ENCODE measurements at places on chromosomes 3 and 15.

DNA sequence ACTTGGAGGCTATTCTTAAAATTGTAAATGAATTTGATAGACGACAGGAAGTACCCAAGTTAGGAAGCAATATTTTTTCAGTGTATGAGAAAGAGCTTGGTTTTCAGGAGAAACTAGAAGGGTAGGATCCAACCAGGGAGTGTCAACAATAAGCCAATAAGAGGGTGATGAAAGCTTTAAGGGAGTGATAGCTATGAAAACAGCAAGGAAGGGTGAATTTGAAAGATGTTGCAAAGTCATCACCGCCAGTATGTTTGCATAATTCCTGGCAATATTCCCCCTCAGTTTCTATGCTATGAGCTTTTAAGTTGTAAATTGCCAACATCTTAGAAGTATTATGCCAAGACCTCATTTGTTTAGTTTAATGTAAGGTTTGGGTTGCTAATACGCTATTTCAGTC lies 11.8 kb upstream of the CSTA start:
- DNase-seq, result no peak

DNA sequence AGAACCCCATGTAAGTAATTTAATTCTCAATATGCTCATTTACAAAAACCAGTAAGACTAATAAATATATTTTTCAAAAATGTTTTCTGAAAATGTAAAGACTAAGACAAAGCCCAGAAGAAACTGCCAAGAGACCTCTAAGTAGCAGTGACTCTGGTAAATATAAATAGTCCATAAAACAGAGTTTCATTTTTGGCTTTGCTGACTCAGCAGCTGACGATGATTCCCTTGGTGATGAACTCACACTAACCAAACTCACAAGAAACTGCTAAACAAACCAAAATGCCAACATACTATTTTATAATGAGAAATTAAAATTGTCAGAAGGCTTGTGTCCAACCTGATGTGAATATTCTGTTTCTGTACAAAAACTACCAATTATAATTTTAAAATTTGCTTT lies 31.5 kb upstream of the IMPG2 start:
- DNase-seq, result no peak

DNA sequence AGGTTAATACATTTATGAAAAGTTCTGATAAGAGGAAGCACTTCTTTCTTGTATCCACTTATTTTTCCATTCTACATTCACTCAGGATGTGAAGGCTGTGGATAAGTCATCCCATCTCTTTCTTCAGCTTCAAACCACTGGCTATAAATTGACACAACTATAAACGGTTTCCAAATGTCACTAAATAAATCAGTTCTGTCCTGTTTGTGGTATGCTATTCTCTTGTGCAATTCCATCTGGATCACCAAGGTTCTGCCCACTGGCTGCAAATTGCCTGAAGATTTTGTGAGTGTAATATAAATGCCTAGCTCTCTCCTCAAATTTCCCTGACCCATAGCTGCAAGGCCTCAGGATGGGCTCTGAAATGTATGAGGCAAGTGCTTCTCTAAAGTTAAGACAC lies 7.1 kb upstream of the LMOD3 start:
- DNase-seq, result no peak

- no peak for DNase-seq
Observed at GRCh38 chr3:82736696-82737277, 975.3 kb upstream of the GBE1 start.

DNA sequence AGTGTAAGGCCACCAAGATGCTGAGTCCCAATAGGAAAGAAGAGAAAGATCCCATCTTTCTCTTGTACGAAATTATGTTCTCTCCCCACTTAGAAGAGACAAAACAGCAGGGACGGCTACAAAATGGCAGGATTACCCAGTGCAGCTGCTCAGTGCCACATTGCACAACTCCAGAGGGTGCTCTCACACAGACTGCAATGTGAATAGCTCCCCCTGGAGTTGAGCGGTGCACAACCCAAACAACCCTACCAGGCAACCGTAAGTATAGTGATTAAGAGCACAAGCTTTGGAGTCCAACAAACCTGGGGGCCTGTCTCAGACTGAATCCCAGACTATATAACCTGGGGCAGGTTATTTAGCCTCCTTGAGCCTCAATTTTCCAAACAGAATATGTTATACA lies 3.1 kb upstream of the BHLHE40 start:
- no peak for DNase-seq

GRCh38 chr3:60754617-60755016 lies 496.6 kb downstream of the FHIT start:
- no peak for DNase-seq

GRCh38 chr15:52016316-52016715 lies 2.7 kb upstream of the MAPK6 start:
- DNase-seq, result no peak

- DNase-seq, result no peak
Observed at GRCh38 chr15:78508272-78508671, 895 bp downstream of the HYKK start.

DNA sequence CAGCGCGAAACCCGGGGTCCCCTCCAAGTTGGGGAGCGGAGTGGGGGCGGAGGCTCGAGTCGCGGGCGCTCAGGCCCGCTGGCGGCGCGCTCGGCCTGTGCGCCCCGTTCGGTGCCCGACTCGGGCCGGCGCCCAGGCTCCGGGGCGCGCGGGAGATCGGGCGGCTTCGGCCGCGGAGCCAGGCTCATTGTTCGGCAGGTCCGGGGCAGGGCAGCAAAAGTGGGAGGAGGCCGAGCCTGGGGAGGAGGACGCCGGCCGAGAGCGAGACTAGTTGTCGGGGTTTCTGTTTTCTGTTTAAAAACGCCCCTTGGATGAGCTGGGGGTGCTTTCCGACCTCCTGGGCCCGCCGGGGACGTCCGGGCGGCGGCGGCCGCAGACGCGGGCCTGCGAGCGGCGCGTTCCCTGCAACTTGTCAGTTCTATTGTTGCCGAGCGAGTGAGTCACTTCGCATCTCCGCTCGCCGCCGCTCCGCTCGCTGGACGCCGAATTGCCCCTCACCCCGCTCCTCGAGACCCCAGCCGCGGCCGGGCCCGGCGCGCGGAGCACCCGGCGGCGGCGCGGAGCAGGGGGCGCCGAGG lies 676 bp downstream of the TCF12 start:
- no peak for DNase-seq

GRCh38 chr3:20225769-20226168 lies 39.8 kb upstream of the SGO1 start:
- DNase-seq, result no peak

DNA sequence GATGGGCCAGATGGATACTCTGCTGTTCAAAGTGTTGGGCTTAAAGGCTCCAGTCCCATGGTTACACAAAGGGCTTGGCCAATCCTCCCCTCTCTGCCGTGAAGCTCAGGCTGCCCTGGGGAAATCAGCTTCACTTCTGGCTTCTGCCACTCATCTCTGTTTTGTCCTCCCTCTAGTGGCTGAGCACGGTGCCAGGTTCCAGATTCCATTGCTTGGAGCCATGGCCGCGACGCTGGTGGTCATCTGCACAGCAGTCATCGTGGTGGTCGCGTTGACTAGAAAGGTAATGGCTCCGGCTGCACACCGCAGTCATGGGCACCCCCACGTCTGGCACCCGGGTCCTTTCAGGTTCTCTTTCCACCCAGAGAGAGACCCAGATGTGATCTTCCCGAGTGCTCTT lies 5.6 kb downstream of the TIGIT start:
- no peak for DNase-seq

- DNase-seq, result no peak
Observed at GRCh38 chr3:30602946-30603345, 3.5 kb upstream of the TGFBR2 start.

- no peak for DNase-seq
Observed at GRCh38 chr15:69529961-69530633, 77.5 kb downstream of the RPLP1 start.

- DNase-seq, result no peak
Observed at GRCh38 chr3:151863611-151864010, 9.8 kb upstream of the SUCNR1 start.

DNA sequence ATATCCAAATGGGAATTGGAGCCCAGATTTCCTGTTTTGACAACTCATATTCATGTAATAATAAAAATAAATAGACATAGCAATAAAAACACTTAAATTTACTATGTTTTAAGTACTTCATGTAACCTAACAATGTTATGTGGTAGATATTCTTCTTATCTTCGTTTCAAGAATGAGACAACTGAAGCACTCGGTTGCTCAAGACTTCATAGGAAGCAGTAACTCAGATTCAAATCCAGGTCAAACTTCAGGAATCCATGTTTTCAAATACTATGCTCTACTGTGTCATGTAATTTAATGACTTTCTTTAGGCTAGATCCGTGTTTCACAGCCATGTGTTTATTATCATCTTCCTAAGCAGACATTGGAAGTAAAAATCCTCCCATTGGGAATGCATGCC lies 492.2 kb downstream of the CNTN3 start:
- no peak for DNase-seq

GRCh38 chr3:24254649-24255048 lies 240.0 kb downstream of the THRB start:
- DNase-seq, result no peak

GRCh38 chr3:71689291-71689690 lies 35.9 kb downstream of the EIF4E3 start:
- no peak for DNase-seq

DNA sequence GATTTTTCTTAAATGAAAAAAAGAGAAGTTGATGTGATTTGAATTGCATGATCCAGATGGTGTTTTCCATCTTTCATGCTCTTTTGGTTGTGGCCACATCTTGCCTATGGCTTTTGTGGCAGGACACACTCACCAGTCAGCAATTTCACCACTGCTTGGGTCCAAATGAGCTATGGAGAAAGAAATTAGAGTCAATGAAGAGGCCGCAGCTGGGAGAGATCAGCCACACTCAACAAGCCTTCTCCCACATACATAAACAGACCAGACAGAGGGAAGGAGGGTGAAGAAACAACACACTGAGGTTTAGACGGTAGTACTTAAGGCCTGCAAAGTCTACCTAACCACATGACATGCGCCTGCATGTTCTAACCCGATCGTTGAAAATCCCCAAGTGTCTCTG lies 110.7 kb upstream of the CDIN1 start:
- DNase-seq, result no peak

GRCh38 chr15:89327113-89327512 lies 7.5 kb downstream of the POLG start:
- no peak for DNase-seq

GRCh38 chr3:13706886-13707285 lies 158.0 kb downstream of the FBLN2 start:
- no peak for DNase-seq

- DNase-seq, result no peak
Observed at GRCh38 chr3:179503640-179504039, 52.4 kb upstream of the GNB4 start.

- DNase-seq, result no peak
Observed at GRCh38 chr15:61831505-61831921, 228.7 kb downstream of the VPS13C start.

DNA sequence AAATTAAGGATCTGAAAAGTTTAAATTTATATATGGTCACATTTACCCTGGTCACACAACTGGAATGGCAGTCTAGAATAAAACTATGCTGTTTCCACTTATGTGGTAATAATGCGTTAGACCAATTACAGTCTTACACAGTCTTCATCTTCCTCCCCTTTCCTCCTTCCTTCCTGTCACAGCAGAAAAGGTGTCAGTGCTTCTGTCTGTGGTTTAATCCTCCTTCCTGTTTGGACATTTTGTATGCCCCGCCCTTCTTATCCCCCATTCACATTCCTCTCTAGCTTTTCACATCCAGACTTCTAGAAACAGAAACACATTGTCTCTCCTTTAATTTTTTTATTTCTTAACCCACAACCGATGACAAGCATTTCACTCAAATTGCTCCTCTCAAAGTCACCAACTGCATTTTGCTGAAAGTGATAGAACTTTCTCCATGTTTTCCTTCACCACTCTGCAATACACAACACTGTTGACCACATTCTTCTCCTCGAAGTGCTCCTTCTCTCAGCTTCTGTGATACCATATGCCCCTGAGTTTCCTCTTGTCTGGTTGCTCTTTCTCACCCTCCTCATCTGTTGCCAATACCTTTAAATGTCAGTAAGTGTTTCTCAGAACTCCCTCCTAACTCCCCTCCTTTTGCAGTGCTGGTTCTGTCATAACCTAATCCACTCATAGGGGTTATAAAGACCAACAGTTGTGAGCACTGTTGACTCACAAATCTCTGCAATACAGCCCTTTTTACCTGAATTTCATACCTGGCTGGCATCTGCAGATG lies 271.6 kb downstream of the UBE2E2 start:
- DNase-seq, result no peak

GRCh38 chr3:188948997-188949389 lies 222.8 kb upstream of the TPRG1 start:
- DNase-seq, result no peak

- DNase-seq, result no peak
Observed at GRCh38 chr15:27871078-27871901, 227.8 kb downstream of the OCA2 start.

- no peak for DNase-seq
Observed at GRCh38 chr3:103195216-103195615, 760.4 kb downstream of the ZPLD1 start.

DNA sequence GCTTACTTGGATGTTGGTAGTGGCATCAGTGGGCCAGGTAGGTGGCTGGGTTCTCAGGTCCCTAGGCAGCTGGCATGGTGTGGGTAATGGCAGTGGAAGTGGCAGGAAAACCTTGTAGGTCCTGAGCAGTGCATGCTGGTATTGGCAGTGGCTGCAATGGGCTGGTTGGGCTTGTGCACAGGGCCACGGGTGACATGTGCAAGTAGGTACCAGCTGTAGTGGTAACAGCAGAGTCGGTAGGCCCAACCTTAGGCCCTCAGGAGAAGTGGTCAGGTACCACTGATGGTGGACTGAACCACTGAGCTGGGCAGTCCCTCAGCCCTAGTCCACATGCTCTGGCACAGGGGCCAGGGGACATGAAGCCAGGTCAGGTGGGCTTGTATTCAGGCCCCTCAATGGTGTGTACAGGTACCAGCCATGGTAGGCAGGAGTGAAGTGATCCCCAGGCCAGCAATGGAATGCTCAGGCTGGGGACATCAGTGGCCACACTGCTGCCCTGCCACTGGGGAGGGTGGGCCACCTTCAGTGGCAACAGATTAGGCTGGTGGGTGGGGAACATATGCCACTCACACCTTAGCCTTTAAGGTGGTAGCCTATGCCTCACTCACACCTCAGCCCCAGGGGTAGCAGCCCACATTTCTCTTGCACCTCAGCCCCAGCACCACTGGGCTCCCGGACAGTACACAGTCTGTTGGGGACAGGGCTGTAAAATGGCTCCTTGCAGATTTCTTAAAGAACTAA lies 118.1 kb downstream of the LRRK1 start:
- no peak for DNase-seq

DNA sequence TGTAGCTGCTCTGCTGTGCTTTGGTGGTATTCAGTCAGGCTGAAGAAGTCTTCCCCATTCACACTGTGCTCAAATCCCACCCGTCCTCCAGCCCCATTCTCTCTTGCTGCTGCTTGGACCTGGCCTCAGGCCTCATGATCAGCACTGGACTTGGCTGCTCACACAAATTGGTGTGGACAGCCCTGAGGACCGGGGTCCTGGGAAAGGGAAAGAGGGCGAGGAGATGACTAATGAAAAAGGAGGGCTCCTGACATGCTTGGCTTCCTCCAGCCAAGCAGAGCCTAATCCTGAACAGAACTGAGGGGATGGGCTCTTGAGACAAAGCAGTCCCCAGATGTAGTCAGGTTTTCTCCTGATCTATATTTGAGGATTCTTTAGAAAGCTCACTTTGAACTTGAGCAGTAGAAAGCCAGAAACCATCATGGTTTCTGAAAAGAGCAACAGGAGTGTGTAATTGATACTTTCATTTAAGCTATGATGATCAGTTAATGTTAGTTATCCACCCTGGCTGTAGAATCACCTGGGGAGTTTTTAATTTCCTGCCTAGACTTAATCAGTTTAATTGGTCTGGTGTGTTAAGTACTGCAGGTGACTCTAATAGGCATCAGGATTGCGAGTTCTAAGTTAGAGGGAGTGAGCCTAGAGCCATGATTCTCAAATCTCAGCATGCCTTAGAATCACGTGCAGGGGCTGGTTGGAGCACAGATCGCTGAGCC lies 79.4 kb upstream of the THBS1 start:
- DNase-seq, result no peak

Measured in stimulated activated CD4-positive, alpha-beta T cell treated with anti-CD3 and anti-CD28 coated beads, TNF-alpha, amount 100 ng/mL, for 1 hour (primary cell).